ENCODE measurements at places on chromosomes 1 and 21. TPM values are rescaled to one million over a fixed set of nuclear protein-coding genes. Genes with fewer than 3 reads are reported as not detected.

GRCh38 chr1:9475061-9475627 lies 64.1 kb upstream of the SLC25A33 start:
- H3K27ac ChIP-seq = no peak overlapping the region
- no peaks in the 10 kb centered on the region for H3K36me3 ChIP-seq
- no peak for DNase-seq
- no peaks in the 10 kb centered on the region for H3K4me1 ChIP-seq
- H3K27me3 ChIP-seq = peaks cover 24% of the 10 kb centered on the region
- H3K4me3 ChIP-seq = no peak overlapping the region

DNA sequence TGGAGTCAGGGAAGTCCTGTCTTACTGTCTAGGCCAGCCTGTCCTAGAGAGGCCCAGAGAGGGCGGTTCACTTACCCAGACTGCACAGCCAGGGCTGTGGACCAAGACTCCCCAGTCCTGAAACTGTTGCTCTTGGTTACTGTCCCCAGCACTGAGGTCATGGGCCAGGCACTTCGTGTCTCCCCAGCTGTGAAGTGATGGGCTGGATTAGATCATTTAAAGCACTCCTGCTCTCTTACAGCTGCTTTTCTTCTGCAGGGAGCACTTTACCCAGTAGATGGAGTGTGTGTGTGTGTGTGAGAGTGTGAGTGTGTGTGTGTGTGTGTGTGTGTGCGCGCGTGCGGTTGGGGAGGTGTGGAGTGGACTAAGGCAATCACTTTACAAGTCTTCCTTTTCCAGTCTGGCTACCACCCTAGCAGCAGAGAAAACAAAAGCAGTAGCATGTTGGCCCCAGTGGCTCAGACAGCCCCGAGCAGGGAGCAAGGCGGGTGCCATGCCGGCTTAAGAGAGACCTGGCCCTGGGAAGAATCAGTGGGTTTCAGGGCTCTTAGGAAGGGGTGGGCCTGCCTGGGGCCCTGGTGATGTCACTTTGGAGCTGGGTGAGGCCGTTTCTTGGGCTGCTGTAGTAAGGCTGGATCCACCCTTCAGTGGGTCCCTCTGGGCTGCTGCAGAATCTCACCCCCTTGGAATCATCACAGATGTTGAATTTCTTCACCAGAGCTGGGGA lies 2.4 kb downstream of the SPSB1 start:
- peaks cover 5% of the 10 kb centered on the region for H3K27me3 ChIP-seq
- peak overlapping the region; percentile 21 for H3K27ac ChIP-seq
- no peaks in the 10 kb centered on the region for H3K36me3 ChIP-seq
- H3K4me3 ChIP-seq = peak overlapping the region; percentile 33

DNA sequence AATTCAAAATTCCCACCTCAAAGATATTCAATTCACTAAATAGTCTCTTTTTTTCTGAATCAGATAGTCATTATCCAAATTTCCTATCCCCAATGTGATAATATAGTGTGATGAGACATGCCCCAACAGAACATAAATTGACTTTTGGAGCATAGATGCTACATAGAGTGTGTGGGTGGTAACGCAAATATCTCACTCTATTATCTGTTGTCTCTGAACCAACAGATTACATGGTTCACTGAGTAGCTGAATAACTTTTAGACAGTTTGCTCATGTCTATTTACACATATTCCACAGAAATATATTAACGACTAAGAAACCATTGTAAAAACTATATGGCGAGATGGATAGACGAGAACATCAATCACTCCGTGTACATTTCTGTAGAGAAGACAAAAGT lies 209.9 kb downstream of the BARHL2 start:
- no peak overlapping the region for H3K4me3 ChIP-seq
- H3K27me3 ChIP-seq = no peaks in the 10 kb centered on the region
- no peak overlapping the region for H3K27ac ChIP-seq
- no peak for DNase-seq
- peaks cover 29% of the 10 kb centered on the region for H3K4me1 ChIP-seq
- no peaks in the 10 kb centered on the region for H3K36me3 ChIP-seq

- peaks cover 12% of the 10 kb centered on the region for H3K4me1 ChIP-seq
- H3K27ac ChIP-seq = peak overlapping the region; percentile 21
- no peak for DNase-seq
- no peak overlapping the region for H3K4me3 ChIP-seq
- no peaks in the 10 kb centered on the region for H3K36me3 ChIP-seq
These were observed 233.6 kb upstream of the PTBP2 start for GRCh38 chr1:96487971-96488370.

AMY1B gene
- not detected for total RNA-seq

DNA sequence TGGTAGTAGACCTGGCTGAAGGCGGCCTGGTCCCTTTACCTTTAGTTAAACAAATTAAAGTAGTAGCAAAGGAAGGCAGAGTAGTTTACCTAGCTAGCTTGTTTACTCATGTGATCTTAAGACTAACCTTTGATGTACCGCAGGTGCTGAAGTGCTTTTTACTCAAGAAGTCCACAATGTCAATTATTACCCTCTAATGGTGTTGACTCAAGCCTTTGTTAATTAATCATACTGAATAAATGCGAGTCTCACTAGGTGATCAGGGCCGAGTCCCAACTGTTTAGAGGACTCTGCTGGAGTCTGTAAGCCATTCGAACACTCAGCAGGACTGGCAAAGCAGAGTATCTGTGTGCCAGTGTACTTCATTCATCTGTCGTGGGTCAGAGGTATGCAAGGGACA lies 381.1 kb upstream of the NCAM2 start:
- H3K36me3 ChIP-seq = no peaks in the 10 kb centered on the region
- H3K4me3 ChIP-seq = no peak overlapping the region
- H3K27me3 ChIP-seq = peaks cover 35% of the 10 kb centered on the region
- H3K27ac ChIP-seq = no peak overlapping the region
- DNase-seq = no peak

- peaks cover 75% of the 10 kb centered on the region for H3K27me3 ChIP-seq
- H3K36me3 ChIP-seq = no peaks in the 10 kb centered on the region
- H3K4me3 ChIP-seq = no peak overlapping the region
- no peak overlapping the region for H3K27ac ChIP-seq
- no peak for DNase-seq
These were observed 133.7 kb downstream of the RUNX1 start for GRCh38 chr21:34915364-34915841.

KRTAP6-1 gene
- not detected for total RNA-seq

DNA sequence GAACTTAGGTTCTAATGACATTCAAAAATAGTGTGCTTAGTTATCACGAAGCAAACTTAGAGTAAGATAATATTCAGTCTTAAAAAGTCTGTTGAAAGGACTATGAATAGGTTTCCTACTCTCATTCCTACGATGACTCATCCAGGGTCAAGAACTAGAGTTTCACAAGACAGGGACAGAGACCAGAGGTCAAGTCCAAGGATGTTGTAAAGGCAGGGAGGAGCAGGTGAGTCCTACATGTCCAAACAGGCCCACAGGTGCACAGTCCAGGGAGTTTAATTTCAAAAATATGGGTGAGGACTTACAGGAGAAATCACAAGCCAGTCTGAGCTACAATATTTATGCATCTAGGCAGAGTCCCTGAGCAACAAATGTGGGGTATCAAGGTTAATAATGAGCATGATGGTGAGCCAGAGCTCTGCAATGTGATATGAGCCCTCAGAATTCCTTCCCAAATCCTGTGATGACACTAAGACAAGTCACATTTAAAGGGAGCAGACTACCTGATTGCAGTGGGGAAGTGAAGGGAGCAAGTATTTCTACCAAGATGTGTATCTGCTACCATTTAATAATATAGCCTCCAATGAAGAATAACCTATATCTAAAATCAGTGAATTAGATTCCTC lies 100.0 kb upstream of the NRIP1 start:
- no peak overlapping the region for H3K4me3 ChIP-seq
- peaks cover 15% of the 10 kb centered on the region for H3K4me1 ChIP-seq
- H3K27me3 ChIP-seq = peaks cover 21% of the 10 kb centered on the region
- H3K27ac ChIP-seq = no peak overlapping the region
- H3K36me3 ChIP-seq = no peaks in the 10 kb centered on the region

CDKN2C gene
- 0.33 TPM for total RNA-seq

DNA sequence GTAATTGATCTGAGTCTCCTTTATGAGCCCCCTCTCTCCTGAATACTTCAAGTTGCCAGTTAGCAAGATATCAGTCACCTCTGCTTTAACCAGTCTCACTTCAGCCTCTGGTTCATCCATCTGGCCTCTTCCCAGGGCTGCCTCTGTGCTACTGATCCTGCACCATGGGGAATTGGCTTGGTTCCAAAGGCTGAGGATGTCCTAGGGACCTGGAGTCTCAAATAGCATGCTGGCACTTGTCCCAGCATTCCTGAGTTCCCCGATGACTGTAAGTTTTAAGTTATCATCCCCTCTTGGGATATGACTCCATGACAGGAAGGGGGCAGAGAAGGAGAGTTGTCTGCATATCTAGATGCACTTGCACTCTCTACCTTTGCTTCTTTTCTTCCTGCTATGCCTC lies 252.0 kb downstream of the PTBP2 start:
- H3K4me1 ChIP-seq = peaks cover 17% of the 10 kb centered on the region
- H3K4me3 ChIP-seq = no peak overlapping the region
- peak overlapping the region; percentile 22 for H3K27ac ChIP-seq
- DNase-seq = no peak
- H3K27me3 ChIP-seq = peaks cover 2% of the 10 kb centered on the region

- no peaks in the 10 kb centered on the region for H3K36me3 ChIP-seq
- H3K27ac ChIP-seq = no peak overlapping the region
- H3K4me3 ChIP-seq = no peak overlapping the region
- DNase-seq = no peak
These were observed 310.0 kb upstream of the RUNX1 start for GRCh38 chr21:35359076-35359475.

- H3K4me1 ChIP-seq = no peaks in the 10 kb centered on the region
- no peak overlapping the region for H3K27ac ChIP-seq
- H3K27me3 ChIP-seq = peaks cover 29% of the 10 kb centered on the region
- H3K36me3 ChIP-seq = no peaks in the 10 kb centered on the region
These were observed 24.8 kb downstream of the GRIK3 start for GRCh38 chr1:37009521-37009920.

- DNase-seq = no peak
- no peak overlapping the region for H3K27ac ChIP-seq
- no peaks in the 10 kb centered on the region for H3K27me3 ChIP-seq
- H3K36me3 ChIP-seq = no peaks in the 10 kb centered on the region
These were observed 122.6 kb upstream of the PPP2R5A start for GRCh38 chr1:212162635-212163034.

DIPK1A gene
- total RNA-seq = 6.9 TPM

PRR9 gene
- not detected for total RNA-seq

GRCh38 chr1:4633346-4633745 lies 21.1 kb upstream of the AJAP1 start:
- no peak for DNase-seq
- no peaks in the 10 kb centered on the region for H3K36me3 ChIP-seq
- no peak overlapping the region for H3K27ac ChIP-seq
- H3K4me3 ChIP-seq = no peak overlapping the region
- peaks cover 28% of the 10 kb centered on the region for H3K27me3 ChIP-seq

- no peaks in the 10 kb centered on the region for H3K27me3 ChIP-seq
- peaks cover 10% of the 10 kb centered on the region for H3K4me1 ChIP-seq
These were observed 359.0 kb downstream of the ST6GALNAC3 start for GRCh38 chr1:76433526-76433925.
